CD4-positive, alpha-beta T cell (primary cell): ENCODE measurements at places on chromosomes 4 and X.

- DNase-seq, result no peak
Measured at GRCh38 chr4:105140684-105141490, 5.8 kb upstream of the TET2 start.

DNA sequence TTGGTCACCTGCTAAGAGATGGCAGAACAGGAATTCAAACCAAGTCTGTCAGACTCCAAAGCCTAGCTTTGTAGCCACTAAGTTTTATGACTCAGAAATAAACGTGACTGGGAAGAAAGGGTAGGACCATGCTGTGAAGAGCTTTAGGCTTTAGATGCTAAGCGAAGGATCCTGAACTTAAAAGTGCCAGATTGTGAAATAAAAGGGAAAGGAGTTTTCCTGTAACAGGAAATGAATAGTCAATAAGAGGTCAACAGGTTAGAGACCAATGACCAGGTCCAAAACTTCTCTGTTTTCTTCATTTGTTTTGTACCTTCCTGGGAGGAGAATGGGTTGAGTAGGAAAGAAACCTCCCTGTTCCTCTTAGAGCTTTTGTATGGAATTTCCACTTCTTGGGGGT is 98.8 kb upstream of the EOLA2 start:
- DNase-seq, result no peak

DNA sequence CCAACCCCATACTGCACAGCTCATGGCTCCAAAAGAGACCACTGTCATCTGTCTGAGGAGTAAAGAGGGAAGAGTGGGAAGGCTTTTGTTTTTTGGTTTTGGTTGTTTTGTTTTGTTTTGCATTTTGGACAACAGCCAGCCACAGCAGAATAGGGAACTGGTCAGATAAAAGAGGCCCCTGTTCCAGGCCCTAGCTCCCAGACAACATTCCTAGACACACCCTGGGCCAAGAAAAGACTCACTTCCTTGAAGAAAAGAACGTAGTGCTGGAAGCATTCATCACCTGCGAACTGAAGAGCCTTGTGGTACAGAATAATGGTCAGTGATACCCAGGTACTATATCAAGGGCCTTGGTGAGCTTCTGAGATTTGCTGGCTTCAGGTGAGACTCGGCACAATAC is 619.4 kb upstream of the SPANXN1 start:
- no peak for DNase-seq

DNA sequence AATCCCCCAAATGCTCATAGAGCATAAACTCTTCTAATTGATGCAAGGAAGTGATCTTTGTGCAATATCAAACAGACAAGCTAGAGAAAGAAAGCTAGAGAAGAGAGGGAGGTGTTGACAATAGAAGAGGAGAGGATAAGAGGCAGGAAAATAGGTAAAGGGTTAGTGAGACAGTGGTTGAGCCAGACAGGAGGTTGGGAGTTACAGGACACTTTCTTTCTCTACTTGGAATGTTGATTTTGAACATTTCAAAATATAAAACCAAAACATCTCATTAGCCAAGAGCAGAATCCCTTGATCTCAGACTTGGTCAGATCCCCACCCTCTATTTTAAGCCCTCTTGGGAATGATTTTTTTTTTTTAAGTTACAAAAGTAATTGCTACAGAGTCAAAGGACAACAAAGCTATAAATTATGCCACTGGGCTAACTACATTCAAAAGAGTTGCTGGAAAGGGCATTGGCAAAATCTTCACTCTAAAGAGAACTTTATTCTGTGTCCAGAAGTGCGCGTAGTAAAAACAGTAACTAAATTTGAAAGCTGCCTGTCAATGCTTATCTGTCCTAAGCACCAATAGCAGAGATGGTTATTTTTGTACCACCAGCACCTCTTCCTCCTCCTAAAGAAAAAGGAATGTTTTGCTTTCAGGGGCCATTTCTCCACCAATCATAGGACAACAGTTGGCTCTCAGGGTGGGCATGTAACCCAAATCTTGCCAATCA is 133.8 kb downstream of the PDGFC start:
- DNase-seq, result no peak
